ENCODE measurements at places on chromosomes 7 and 10.

GRCh38 chr10:93820434-93820833 is 62.7 kb downstream of the LGI1 start:
- no peak for DNase-seq

DNA sequence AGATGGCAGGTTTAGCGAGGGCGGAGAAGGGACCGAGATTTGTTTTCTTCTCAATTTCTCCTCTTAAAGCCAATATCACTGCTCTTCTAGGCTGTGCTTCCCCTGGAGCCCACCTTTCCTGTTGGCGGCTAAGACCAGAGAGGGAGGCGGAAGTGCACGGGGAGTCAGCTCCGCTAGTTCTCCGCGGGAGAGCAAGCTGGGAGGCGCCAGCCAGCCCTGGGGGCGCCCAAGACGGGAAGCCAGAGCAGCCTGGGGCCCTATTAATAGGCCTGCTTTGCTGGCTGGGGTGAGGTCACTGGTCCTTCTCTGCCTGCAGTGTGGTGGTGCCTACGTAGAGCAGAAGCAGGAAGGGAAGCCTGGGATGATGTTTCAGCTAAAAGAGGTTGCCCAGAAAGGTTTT is 61.6 kb downstream of the LSM5 start:
- no peak for DNase-seq

DNA sequence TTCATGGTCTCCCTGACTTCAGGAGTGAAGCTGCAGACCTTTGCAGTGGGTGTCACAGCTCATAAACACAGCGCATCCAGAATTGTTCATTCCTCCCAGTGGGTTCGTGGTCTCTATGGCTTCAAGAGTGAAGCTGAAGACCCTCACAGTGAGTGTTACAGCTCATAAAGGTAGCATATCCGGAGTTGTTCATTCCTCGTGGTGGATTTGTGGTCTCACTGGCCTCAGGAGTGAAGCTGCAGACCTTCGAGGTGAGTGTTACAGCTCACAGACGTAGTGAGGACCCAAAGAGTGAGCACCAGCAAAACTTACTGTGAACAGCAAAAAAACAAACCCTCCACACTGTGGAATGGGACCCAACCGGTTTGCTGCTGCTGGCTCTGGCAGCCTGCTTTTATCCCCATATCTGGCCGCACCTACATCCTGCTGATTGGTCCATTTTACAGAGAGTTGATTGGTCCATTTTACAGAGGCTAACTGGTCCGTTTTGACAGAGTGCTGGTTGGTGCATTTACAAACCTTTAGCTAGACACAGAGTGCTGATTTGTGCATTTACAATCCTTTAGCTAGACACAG is 308.8 kb downstream of the PTPRN2 start:
- no peak for DNase-seq

DNA sequence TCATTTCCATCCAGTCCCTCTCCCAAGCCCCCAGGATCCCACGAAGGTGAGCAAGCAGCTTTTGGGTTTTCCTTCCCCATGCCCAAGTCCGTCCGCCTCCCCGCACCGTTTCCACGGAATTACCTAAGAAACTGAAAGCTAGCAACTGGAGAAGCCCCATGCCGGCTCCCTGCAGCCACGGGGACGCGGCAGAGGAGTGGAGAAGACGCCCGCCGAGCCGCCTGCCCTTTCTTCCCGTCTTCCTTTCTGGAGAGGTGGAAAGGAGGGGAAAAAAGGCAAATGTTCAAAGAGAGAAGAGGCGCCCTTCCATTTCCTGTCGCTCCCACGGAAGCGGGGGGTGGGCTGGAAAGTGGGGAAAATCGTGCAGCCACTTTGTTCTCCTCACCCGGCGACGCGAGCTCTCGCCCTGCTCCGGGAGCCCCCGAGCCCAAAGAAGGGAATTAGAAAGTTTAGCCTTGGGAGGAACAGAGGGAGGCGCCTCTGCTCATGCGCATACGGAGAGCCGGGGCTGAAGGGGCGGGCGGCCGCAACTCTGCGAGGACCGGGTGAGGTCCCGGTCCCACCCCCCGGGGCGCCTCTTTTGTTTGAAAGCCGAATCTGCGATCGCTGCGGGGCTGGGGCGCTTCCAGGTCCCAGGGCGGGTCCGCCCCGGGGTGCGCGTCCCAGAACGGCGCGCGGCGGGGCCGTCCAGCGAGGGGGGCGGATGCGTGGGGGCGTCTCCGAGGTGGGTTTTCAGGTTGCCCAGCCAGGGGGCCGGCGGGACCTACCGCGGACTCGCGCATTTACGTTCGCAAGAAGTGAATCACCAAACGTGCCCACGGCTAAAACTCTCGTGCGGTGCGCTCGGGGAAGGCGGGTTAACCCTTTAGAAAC is at the start of gene LAMB1:
TSS of gene LAMB1 (minus strand) at position 436 of the 873 bp plus-strand sequence. CDS start at position 160, 276 bp downstream.
- DNase-seq: peak; percentile 85

GRCh38 chr7:1054438-1054837 is 10.1 kb downstream of the GPR146 start:
- no peak for DNase-seq

GRCh38 chr10:16777473-16778370 is 39.5 kb downstream of the RSU1 start:
- DNase-seq: peak; percentile 41

DNA sequence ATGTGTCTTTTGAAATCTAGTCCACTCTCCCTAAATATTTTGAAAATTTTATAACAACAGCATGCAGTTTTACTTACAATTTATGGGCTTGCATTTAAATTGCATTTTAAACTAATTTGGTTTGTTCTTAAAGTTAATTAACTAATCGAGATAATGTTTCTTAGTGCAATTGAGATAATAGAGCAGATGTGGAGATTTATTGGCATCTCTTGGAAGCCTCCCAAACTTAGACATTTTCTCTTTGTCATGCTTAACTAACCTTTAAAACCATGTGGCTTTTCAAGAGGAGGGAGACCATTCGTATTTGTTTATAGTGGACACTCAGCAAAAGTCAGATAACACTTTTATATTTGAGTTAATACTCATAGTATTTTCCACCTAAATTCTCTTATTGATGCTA is 887.0 kb upstream of the CELF2 start:
- no peak for DNase-seq

DNA sequence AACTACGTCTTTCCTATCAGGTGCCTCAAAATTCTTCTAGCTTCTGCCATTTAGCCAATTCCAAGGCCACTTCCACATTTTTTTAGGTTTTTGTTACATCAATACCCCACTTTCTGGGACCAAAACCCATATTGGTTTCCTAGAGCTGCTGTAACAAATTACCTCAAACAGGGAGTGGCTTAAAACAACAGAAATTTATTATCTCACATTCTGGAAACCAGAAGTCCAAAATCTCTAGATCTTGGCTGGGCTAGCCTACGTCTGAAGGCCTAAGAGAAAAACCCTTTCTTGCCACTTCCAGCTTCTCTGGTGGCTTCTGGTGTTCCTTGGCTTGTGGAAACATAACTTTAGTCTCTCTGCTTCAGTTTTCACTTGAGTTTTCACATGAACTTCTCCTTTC is 85.1 kb upstream of the BMPER start:
- no peak for DNase-seq

GRCh38 chr7:34013421-34013820 is 108.1 kb downstream of the BMPER start:
- DNase-seq: no peak

DNA sequence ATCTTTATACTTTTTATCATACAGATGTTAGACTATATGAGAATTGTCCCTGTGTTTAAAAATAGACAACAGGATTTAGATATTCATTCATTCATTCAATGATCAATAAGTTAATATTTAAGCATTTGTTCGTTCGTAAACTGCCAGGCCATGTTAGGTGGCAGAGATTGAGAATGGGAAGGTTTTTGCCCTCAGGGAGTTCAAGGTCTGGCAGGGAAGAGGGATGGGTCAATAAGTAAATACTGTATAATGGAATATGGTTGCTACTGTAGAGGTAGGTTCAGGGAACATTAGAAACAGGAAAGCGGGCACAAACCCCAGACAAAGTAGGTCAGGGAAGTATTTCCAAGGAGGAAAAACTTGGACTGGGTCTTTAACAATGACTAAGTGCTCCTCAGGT is 64.6 kb downstream of the SEM1 start:
- no peak for DNase-seq

GRCh38 chr7:84076219-84076618 is 118.4 kb downstream of the SEMA3A start:
- no peak for DNase-seq

DNA sequence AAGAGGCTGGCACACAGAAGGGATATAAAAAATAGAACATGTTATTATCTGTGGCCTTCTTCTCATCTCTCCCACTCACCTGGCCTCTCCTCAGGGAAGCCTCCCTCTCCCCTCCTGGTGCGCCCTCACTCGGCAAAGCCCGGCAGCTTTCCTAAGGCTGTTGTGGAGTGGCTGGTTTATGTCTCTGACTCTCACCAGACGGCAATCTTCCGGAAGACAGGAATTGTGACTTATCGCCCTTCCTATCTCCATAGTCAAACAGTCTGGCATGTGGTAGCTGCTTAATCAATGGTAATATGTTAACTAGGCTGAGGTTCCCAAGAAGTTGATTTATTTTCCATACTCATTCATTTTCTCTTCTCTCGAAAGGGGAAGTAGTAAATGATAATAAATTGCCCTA is 78.7 kb downstream of the ATXN7L1 start:
- DNase-seq: no peak

DNA sequence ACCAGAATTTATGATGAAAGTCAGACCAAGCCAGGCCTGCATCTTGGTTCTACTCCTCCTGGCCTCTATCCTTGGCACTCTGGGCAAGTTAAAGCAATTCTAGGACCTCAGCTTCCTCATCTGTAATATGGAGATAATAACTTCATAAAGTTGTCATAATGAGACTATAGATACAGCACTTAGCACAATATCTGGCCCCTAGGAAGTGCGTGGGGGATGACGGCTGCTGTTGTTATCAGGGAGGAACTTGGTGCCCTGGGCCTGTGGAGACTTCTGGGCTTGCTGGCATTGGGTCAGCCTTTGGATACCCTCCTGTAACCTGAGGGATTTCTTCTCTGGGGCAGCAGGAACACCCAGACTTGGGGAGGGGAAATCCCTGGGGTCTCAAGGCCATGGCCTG is 27.6 kb downstream of the PFKFB3 start:
- no peak for DNase-seq

GRCh38 chr10:29257784-29258135 is 31.1 kb upstream of the LYZL1 start:
- DNase-seq: no peak

- no peak for DNase-seq
These were observed 39.0 kb downstream of the COL17A1 start for GRCh38 chr10:104046651-104047050.

DNA sequence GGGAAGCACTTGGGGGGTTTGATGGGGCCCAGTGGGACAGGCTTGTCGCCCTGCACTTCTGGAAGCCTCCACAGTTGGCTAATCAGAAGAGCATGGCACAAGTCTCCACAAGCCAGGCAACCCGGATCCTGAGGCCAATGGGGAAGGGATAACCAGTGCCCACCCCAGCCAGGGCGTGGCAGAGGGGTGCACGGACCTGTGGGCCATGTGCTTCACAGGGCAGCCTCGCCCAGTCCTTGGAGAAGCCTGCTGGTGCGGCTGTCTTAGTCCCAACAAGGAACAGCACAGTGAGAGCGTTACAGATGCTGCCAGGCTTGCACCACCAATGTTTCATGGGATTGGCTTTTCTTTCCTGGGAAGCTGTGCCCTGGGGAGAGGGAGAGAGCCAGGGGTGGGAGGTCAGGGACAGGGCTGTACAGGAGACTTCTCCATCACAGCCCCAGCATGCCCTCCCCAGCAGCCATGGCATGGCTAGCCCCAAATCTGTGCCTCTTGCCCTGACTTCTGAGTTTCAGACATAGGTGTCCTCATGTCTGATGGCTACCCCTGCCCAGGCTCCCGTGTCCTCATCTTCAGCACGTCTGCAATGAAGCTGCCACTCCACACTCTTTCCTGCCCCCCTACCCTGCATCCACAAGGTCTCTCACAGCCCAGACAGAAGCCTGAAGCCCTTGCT is 116.0 kb downstream of the PTPN20 start:
- DNase-seq: no peak

- DNase-seq: no peak
These were observed at the start of gene ZNF727 for GRCh38 chr7:64045301-64046040. TSS of gene ZNF727 (plus strand) at chr7:64045434. CDS start at chr7:64045622, 188 bp downstream.

GRCh38 chr10:126014309-126014708 is 117.9 kb downstream of the FANK1 start:
- DNase-seq: peak; percentile 65

DNA sequence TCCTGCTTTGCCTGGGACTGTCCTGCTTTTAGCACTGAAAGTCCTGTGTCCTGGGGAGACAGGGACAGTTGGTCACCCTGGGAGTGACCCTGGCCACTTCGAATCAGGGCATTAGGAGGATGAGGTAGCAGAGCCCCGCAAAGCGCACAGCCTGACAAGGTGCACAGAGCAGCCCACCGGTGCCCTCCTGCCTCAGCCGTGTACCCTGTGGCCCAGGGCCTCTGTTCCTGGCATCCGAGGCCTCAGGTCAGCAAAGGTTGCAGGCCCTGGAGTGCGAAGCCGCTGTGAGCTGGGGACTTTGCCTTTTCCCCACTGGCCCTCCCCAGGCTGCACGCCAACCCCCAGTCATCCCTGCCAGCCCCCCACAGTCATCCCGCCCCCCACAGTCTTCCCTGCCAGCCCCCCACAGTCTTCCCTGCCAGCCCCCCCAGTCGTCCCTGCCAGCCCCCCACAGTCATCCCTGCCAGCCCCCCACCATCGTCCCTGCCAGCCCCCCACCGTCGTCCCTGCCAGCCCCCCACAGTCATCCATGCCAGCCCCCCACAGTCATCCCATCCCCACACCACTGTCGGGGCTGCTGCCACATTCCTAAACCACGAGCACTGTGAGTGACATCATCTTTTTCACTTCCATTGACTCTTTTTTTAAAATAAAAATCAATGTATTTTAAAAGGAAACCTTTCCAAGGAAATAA is 91.8 kb downstream of the RGS10 start:
- peak; percentile 29 for DNase-seq

GRCh38 chr7:26071622-26072456 is 80.2 kb upstream of the NFE2L3 start:
- no peak for DNase-seq

DNA sequence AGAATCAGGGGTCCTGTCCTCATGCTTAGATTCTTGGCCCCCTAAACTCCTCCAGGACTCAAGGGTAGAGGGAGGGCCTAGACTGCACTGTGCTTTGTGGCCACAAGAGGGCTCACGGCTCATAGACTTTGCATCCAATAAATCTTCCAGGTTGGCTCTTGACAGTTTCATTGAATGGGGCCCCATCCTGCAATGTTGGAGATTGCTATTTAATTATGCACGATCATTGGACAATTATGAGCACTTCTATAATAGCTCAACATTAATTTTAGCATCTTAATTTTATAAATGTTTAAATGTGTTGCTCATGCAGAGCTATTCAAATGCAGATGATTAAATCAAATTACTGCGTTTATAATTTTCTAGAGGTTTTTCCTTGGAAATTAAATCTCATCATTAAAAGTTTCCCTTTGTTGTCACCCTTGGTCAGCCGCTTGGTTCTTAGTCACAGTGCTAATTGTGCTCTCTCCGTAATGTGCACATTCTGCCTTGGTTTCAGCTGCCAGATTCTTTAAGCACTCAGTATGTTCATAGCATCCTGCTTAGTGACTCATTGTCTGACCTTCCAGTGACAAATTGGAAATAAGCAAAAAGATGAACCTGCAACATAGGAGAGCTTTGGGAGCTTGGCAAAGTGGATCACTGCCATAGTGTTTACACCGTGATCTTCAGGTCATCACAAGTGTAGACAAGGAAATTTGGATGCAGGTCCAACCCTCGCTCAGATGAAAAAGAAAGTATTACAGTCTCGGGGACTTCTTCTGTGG is 33.4 kb upstream of the PLPP4 start:
- peak; percentile 82 for DNase-seq
